HTR-8/SVneo (cell line): ENCODE measurements at places on chromosomes 3 and 15.

DNA sequence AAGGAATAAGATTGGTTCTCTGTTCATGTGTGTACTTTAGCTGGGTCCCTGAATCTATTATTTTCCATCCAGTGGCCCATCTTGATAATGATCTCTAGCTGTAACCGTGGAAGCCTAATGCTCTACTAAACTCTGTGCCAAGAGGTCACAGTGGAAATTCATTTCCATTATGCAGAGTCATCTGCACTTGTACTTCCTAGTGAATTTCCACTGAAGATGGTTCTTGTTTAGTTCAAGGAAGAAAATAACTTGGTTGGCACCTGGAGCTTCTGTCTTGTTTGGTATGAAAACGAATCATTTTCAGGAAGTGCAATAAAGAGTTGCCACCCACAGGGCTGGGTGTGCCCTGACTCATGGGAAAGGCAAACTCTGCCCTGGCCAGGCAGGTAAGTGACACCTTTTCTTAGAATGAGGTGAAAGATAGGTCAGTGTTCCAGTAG lies 10.3 kb downstream of the LPP start:
- no peak for DNase-seq

DNA sequence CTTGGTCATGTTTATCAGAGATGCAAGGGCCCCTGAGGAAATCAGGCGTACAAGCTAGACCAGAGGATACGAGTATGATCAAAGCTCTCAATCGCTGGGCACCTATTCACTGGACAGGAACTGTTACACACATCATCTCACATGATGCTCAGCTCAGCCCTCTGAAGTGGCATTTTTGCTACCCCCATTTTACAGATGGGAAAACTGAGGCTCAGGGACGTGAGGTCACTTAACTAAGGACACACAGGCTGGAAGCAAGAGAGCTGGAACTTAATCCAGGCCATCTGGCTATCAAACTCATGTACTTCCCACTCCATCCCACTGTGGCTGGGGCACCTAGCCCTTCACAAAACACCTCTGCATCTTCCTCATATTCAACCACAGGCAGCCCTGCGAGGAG lies 72.9 kb upstream of the SLC6A1 start:
- no peak for DNase-seq

- no peak for DNase-seq
Measured at GRCh38 chr15:88535100-88535499, 11.4 kb downstream of the DET1 start.

GRCh38 chr3:191350396-191351090 lies 20.2 kb upstream of the UTS2B start:
- DNase-seq: no peak

GRCh38 chr15:87962428-87962827 lies 294.1 kb downstream of the NTRK3 start:
- DNase-seq: no peak

GRCh38 chr3:61157414-61157813 lies 93.8 kb downstream of the FHIT start:
- DNase-seq: no peak

DNA sequence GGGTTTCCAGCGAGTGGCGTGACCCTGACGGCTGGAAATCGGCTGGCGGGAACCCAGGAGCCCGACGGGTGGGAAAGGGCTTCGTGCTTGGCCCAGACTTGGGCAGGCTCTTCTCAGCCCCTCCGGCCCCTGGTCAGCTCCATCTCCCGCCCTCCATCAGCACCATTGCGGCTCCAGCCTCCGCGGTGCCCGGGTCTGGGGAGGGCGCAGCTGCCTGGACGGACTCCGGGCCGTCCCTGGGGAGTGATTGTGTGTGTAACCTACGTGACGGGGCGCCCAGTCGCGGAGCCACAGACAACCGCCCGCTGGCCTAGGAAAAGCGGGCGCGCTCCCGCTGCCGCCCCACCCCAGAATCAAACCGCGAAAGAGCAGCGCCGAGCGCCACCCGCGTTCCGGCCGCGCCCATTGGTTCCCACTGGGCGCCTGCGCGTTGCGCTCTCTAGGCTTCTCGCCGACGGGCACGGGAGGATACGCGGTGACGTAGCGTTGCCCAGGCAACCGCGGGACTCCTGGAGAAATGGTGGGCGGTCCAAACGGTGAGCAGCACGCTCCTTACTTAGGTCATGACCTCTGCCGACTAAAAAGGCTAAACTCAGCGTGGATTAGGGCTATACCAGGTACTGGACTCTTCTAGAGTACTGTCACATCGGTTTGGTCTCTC lies at the start of gene CFAP20DC:
TSS of gene CFAP20DC (minus strand) at position 355 of the 661 bp plus-strand sequence. CDS start 394 bp downstream, outside the sequence.
- DNase-seq: peak; percentile 94
